ENCODE measurements at places on chromosomes 5 and 9.

GRCh38 chr5:150042459-150042858, 41.9 kb downstream of the HMGXB3 start:
- no peak for DNase-seq

DNA sequence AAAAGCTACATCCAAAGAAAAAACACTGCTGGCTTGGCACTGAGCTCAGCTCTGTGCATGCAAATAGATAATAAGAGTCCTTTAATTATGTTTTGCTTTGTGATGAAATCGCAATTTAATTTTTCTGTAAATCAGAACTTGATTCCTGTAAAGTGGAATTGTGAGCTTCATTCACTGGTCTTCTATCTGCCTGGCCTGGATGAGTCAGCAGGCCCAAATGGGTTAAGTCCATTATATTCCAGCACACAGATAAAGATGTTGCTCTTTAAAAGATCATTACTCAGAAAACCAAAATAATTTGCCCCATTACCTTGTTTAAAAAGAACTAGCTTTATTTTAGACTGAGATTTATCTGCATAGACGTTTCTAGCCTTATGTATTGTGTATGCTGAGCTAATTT, 90.4 kb downstream of the CARTPT start:
- no peak for DNase-seq

GRCh38 chr9:23747088-23748075, 78.7 kb downstream of the ELAVL2 start:
- DNase-seq: no peak

DNA sequence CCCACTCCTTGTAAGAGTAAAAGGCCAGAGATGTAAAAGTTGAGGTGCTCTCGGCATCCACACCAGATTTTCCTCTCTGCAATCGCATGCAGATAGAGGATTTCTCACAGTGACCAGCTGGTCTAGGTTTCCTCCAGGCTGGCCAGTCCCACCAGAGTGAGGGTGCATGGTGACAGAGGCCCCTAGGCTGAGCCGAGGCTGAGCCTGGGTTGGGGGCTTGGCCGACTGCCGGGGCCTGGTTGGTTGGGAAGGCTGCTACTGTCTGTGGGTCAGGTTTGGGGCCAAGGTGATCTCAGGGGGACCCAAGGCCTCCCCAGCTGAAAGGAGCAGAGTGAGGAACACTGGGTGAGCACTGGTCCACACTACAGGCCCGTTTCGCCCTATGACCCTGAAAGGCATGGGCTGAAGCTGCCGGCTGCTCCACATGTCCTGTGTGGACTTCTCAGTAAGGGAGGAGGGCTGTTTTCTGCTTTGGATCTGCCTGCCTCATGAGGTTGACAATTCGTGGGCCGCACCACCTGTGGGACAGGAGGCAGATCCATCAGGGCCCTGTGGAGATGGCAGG, 400.8 kb upstream of the IRX4 start:
- DNase-seq: no peak

GRCh38 chr5:77083088-77083487, 4.0 kb downstream of the ZBED3 start:
- DNase-seq: no peak

GRCh38 chr5:159801303-159801702, 115.0 kb upstream of the ADRA1B start:
- DNase-seq: no peak

DNA sequence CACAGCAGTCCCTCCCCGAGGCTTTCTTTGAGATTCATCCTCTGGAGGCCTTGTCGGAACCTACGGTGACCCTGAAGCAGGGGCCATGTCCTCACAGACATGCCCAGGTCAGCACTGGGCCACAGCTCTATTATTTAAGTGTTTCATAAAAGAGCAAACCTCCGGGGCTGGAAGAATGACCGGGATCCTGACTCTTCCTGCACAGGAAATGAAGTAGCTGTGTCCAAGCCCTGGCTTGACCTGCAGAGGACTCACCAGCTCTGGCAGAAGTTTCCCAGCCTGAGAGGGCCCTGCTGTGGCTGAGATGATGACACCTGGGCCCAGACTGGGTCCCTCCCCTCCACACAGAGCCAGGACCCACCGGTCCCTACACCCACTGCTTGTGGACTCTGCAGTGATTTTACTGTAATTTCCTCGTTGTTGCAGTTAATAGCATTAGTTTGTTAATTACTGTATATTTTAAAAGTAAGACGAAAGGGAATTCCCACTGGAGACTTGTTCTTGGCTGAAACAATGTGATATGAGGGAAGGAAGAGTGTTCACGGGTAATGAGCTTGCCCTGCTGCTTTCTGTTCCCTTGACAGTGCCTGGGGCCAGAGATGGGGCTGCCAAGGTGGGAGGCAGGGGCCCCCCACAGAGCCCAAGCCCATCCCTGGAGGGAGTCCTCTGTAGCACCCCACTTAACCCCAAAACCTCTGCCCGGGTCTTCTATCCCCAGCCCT, 72.2 kb downstream of the PCDH1 start:
- DNase-seq: no peak

DNA sequence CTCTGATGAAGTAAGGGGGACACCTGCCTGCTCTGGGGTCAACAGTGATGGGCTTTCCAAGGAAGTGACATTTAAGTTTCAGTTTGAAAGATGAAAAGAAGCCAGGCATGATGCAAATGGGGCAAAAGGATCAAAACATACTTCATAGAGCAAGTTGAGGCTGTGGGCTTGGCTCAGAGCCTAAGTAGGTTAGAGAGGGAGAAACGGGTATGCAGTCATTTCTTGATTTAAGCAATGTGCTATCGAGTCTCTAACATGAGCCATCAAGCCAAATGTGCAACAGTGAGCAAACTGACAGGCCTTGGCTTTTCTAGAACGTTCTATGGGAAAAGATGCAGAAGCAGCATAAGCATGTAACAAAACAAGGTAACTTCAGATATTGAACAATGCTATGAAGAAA, 80.6 kb downstream of the ADRB2 start:
- no peak for DNase-seq

DNA sequence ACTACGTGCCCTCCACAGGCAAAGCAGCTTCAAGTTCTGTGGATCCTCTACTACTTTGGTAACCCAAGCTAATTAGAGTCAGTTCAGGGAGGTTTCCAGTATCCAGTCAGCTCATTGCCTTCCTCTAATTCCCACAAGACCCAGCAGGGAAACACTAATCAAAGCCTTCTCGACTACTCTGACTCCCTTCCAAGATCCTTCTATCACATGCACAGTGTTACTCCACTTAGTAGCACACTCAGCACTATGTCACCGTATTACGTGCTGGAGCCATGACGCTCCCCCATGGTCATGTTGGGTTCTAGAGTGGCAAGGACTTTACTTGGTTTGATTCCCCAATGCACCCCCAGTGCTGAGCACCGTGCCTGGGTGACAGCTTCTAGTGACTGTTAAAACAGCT, 53.0 kb downstream of the DCP2 start:
- DNase-seq: no peak

- no peak for DNase-seq
Observed at GRCh38 chr9:16870596-16871335, at the start of gene BNC2. Gene BNC2, minus strand, starts transcription at chr9:16870670. Its CDS starts 22 bp downstream, at chr9:16870648.

DNA sequence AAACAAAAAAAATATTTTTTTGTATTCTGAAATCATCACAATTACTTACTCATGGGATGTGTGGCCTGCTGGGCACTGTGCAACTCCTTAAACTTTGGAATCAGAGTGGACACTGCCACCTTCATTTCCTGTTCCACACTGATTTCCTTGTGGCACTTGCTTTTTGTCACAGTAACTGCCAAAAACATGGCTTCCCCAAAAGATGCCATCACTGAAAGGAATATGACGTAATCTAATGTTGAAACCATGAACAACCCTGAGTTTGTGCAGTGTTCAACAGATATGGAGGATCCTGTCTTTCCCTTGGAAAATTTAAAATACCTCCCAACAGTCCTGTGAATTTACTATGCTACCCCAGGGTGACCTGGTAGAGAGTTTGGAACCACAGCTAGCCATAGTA, 12.6 kb upstream of the IL12B start:
- no peak for DNase-seq

DNA sequence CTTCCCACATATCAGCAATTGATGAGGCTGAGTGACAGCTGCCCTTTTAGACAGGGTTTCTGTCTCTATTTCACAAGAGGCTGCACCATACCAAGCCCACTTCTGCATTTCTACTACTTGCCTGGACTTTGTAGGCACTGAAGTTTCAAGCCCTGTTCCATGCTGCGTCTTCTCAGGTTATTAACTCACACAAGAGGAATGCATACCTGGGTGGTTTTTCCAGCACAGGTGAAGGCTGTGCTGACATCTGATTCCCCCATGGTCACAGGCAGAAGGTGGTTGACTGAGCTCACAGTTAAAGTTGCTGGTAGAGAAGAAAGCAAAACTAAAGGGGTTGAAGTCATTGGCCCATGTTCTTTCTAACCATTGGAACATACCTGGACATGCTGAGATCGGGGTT, 86.6 kb downstream of the MAMDC2 start:
- no peak for DNase-seq
